ENCODE measurements at places on chromosomes 12 and 14. TPM values are rescaled to one million over a fixed set of nuclear protein-coding genes. Genes with fewer than 3 reads are reported as not detected.

Gene NRIP2
- 0.83 TPM for total RNA-seq

Gene TCP11L2
- total RNA-seq, result 7.3 TPM

DNA sequence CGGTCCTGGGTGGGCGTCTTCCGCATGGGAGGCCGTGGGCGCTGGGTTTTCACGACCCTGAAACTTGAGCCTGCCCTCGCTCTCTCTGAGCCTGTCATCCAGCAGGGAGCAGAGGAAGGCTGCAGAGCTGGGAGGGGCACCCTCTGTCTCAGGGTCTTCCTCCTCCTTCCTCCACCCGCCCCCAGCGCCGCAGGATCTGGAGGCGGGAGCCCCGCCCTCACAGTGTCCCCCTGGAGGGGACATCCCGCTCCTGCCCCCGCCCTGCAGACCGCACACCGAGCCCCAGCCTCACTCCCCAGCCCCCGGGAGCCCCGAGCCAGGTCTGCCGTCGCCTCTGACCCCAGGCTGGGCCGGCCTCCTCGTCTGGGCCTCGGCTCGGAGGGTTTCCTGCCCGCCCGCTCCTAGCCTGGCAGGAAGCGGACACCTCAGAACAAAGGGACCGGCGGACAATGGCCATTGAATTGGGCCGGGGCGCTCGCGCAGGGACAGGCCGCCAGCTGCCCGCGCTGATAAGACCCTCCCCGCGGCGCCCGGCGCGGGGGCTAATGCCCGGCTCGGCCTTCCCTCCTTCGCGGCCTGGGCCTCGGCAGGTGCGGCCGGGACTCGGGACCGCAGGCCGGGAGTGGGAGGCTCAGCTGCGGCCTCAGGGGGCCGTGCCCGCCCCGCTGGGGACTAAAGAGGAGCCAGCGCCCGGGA is 15.3 kb upstream of the NUDT14 start:
- no peaks in the 10 kb centered on the region for H3K27me3 ChIP-seq
- H3K36me3 ChIP-seq, result no peaks in the 10 kb centered on the region
- H3K4me1 ChIP-seq, result no peaks in the 10 kb centered on the region
- DNase-seq, result no peak
- H3K27ac ChIP-seq, result no peak overlapping the region

Gene USP5
- total RNA-seq, result 38.4 TPM

Gene ASPG
- 0.52 TPM for total RNA-seq

DNA sequence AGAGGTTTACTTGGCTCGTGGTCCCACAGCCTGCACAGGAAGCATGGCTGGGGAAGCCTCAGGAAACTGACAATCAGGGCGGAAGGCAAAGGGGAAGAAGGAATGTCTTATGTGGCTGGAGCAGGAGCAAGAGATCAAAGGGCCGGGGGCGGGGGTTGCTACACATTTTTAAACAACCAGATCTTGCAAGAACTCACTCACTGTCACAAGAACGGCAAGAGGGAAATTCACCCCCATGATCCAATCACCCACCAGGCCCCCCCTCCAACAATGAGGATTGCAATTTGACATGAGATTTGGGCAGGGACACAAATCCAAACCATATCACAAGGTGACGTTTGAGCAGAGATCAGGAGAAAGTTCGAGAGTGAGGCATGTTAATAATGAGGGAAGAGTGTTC is 163.7 kb upstream of the RPH3A start:
- no peaks in the 10 kb centered on the region for H3K4me1 ChIP-seq
- no peak overlapping the region for H3K4me3 ChIP-seq
- H3K27ac ChIP-seq, result no peak overlapping the region
- DNase-seq, result no peak
- no peaks in the 10 kb centered on the region for H3K27me3 ChIP-seq

DNA sequence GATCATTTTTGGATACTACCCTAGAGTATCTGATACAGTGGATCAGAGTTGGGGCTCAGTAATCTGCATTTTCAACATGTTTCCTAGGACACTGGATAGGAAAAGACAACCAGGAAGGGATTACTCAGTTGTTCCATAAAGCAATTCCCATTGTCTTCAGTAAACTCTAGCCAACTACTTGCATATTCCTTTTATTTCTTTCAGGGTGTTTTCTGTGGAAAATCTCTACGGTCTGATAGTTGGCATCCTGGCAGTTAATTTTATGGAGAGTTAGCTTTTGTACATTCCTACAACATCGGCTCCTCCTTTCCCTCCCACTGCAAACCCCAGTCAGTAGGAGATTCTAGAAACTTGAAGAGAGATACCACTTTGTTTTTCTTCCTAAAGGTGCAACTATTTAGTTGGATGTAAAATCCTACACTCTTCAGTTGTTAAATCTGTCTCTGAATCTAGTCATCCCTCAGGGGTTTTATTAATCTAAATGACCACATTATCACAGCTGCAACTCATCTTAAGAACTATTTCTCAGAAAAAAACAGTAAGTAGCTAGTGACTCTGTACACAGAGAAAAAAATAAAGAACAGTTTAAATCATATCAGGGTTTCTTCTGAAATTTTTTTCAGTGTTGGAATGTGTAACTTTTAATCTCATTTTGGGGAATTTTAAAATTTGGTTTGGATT is 103.9 kb downstream of the PDE3A start:
- no peak overlapping the region for H3K4me3 ChIP-seq
- H3K4me1 ChIP-seq, result no peaks in the 10 kb centered on the region
- no peak for DNase-seq
- no peaks in the 10 kb centered on the region for H3K36me3 ChIP-seq

DNA sequence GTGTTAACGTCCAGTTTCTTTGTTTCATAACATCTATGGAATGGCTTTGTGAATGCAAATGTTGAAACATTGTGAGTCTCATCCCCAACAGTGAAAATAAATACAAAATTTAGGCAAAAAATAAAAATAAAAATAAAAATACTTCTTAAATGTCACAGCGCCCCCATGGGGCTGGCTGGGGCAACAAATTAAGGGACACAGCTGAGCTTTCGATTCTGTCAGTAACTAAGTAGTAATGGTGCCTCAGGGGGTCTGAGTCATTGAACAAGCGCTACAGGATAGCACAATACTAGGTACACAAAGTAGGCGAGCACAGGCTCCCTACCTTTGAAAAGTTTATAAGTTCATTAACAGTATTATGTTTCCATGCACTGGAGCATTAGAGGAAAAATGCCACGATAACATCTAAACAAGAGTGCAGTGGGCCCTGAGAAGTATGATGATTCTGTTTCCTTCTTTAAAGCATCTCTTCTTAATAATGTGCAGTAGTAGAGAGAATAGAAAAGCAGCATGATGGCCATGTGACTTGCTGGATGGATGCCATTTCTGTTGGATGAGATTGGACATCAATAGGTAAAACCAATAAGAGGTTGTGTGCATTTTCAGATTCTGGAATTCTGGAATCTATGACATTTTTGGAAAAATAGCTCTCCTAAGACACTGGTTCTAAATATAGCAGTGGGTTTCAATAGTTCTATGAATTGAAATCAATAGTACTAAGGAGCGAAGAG is 667.2 kb downstream of the DIO2 start:
- no peak for DNase-seq
- no peak overlapping the region for H3K27ac ChIP-seq
- H3K27me3 ChIP-seq, result no peaks in the 10 kb centered on the region
- no peaks in the 10 kb centered on the region for H3K36me3 ChIP-seq
- no peaks in the 10 kb centered on the region for H3K4me1 ChIP-seq
- H3K4me3 ChIP-seq, result no peak overlapping the region

GRCh38 chr14:99322731-99323599 is 51.0 kb upstream of the BCL11B start:
- H3K27ac ChIP-seq, result no peak overlapping the region
- no peaks in the 10 kb centered on the region for H3K27me3 ChIP-seq
- no peaks in the 10 kb centered on the region for H3K36me3 ChIP-seq
- no peaks in the 10 kb centered on the region for H3K4me1 ChIP-seq
- no peak for DNase-seq

Gene CEBPE
- total RNA-seq, result not detected

- DNase-seq, result no peak
- H3K4me3 ChIP-seq, result no peak overlapping the region
- H3K27me3 ChIP-seq, result no peaks in the 10 kb centered on the region
- no peaks in the 10 kb centered on the region for H3K4me1 ChIP-seq
- no peaks in the 10 kb centered on the region for H3K36me3 ChIP-seq
- H3K27ac ChIP-seq, result no peak overlapping the region
These were observed 208.6 kb upstream of the CDKN3 start for GRCh38 chr14:54188064-54188666.

DNA sequence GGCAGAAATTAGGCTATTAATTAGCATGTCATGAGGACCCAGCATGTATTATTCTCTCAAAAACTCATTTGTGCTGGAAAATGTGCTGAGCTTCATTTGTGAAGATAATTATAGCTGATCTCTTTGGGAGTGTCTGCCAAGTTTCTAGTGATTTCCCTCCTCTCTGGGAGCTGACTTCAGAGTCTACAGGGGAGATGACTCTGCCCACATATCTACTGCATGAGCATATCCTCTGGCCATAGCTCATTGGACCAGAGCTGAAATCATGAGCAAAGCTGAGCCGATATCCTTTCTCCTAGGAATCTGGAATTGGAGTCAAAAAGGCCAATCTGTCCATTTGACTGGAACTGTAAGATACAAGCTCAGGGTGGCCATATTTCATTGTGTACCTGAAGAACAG is 5.9 kb downstream of the CCDC198 start:
- H3K36me3 ChIP-seq, result no peaks in the 10 kb centered on the region
- DNase-seq, result no peak
- H3K27ac ChIP-seq, result no peak overlapping the region
- no peaks in the 10 kb centered on the region for H3K4me1 ChIP-seq
- H3K27me3 ChIP-seq, result no peaks in the 10 kb centered on the region

Gene CDC42BPB
- total RNA-seq, result 33.8 TPM

DNA sequence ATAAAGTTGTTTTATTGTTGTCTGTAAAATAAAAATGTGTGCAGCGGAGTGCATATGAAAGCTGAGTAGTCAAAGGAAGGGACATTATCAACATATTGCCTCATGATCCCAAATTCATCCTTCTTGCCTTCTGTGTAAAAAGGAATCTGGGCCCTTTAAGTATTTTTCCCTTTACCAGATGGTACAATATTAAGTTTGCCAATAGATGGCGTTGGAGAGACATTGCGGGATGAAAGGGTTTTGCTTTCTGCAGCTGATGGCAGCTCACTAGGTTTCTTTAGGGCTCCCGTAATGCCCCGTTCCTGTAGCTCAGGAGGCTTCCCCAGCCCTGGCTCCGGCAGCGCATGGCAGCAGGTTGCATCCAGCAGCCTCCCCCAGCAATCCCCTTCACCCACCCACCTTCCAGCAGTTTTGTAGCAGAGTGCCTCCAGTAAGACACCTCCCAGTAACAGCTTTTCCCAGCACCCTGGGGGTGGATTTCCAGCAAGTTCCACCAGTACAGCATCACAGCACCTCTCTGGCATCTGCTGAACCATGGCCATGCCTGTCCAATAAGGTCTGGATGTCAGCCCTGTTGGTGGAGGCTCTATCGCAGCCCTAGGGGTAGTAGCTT is 354.4 kb downstream of the MED13L start:
- no peaks in the 10 kb centered on the region for H3K36me3 ChIP-seq
- no peak overlapping the region for H3K4me3 ChIP-seq
- no peaks in the 10 kb centered on the region for H3K4me1 ChIP-seq
- DNase-seq, result no peak
- no peak overlapping the region for H3K27ac ChIP-seq

Gene COL2A1
- not detected for total RNA-seq

GRCh38 chr14:53193193-53193592 is 40.1 kb upstream of the DDHD1 start:
- no peaks in the 10 kb centered on the region for H3K36me3 ChIP-seq
- H3K4me3 ChIP-seq, result no peak overlapping the region
- DNase-seq, result no peak
- no peaks in the 10 kb centered on the region for H3K4me1 ChIP-seq
- no peak overlapping the region for H3K27ac ChIP-seq

Gene TAS2R8
- total RNA-seq, result not detected

DNA sequence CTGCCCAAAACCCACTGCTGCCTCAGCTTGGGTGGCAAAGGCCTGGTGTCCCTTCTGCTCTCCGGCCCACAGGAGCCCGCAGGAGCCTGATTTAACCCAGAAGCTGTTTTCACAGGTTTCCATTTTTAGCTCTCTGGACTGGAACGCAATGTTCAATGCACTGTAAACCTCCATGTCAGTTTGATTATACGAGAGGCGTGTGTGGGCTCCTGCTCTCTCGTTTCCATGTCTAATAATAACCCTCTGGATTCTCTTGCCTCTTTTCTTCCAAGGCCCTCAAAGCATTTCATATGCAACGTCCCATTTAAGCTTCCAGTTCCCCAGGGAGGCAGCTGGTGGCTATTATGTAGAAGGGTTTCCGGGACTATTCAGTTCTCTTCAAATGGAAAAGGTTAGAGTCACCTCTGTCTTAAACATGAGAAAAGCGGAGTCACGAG is 161.1 kb downstream of the SUDS3 start:
- DNase-seq, result no peak
- H3K27me3 ChIP-seq, result no peaks in the 10 kb centered on the region
- no peak overlapping the region for H3K4me3 ChIP-seq

DNA sequence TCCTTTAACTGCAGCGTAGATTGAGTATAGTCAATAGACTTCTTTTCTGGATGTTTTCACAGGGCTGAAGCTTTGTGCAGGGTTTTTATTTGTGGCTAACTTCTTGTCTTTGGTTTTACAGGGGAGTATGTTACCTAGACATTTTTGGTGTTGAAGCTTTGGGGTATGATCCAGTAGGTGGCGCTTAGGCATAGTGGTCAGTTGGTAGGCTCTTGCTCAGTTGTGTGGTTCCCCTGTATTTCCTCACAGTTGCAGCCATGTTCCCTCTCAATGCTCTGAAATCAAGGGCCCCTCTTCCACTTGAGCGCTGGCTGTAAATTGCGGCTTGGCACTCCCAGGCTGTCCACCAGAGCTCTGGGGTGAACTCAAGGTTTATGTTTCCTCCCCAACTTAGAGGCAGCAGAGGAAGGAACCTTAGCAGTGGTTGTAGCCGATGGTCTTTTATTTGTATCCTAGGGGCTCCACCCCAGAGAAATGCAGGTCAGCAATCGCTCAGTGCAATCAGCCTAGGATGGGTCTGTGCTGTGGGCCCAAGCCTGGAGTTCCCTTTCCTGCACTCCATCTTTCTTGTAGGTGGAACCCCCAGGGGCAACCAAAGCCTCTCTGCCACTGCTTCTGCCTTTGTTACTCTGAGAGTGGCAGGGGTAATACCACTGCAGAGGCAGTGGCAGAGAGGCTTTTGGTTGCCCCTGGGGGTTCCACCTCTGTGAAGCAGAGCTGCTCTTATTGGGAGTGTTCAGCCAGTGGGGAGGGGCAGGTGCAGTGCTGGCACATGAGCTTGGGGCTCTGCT is 55.1 kb downstream of the CMAS start:
- DNase-seq, result peak; percentile 34
- H3K27me3 ChIP-seq, result no peaks in the 10 kb centered on the region
- no peaks in the 10 kb centered on the region for H3K36me3 ChIP-seq
- H3K4me1 ChIP-seq, result no peaks in the 10 kb centered on the region
- H3K4me3 ChIP-seq, result no peak overlapping the region

GRCh38 chr12:5429741-5430557 is 2.0 kb upstream of the NTF3 start:
- no peak for DNase-seq
- no peak overlapping the region for H3K4me3 ChIP-seq
- no peak overlapping the region for H3K27ac ChIP-seq
- no peaks in the 10 kb centered on the region for H3K36me3 ChIP-seq
- no peaks in the 10 kb centered on the region for H3K27me3 ChIP-seq

Gene BMAL2
- total RNA-seq, result 0.94 TPM

- H3K27ac ChIP-seq, result no peak overlapping the region
- H3K4me1 ChIP-seq, result peaks cover 11% of the 10 kb centered on the region
- H3K4me3 ChIP-seq, result no peak overlapping the region
- no peaks in the 10 kb centered on the region for H3K36me3 ChIP-seq
These were observed 7.3 kb downstream of the MSI1 start for GRCh38 chr12:120361506-120362208.

Gene KRT2
- not detected for total RNA-seq
